Activated naive CD8-positive, alpha-beta T cell treated with anti-CD3 and anti-CD28 coated beads, Interleukin-2, amount 10 ng/mL, durations not matched to agents 7 days and 5 days (primary cell): ENCODE measurements at places on chromosomes 5 and 9.
A peak's percentile ranks its signal among the peaks of the same experiment; 100 is the strongest.

DNA sequence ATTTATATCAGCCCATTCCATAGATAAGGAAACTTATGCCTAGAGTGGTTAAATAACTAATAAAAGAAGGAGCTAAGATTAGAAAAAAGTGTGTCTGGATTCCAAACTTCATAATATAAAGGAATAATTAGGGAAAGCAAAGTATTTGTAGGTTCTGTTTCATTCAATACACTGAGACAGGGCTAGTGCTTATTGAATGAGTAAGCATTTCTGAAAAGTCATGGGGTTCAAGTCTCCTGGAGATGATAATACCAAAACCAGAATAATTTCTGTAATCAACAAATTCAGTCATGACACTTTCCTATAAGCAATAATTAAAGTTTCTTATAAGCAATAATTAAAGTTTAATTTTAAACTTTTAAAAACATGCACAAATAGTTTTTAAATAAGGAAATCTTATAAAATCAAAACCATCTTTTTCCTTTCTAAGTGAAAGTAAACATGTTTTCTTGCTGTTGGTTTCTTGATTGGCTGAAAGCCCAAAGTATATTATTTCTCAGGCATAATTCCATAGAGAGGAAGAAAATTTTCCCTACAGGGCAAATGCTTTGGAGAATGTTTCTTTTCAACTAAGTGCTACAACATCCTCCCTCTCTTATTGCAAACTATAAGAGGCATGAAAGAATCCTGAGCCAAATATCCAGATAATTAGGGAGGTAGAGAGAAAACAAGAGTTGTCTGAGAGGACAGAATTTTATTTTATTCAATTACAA, 510.2 kb downstream of the PRELID2 start:
- no peak for DNase-seq

DNA sequence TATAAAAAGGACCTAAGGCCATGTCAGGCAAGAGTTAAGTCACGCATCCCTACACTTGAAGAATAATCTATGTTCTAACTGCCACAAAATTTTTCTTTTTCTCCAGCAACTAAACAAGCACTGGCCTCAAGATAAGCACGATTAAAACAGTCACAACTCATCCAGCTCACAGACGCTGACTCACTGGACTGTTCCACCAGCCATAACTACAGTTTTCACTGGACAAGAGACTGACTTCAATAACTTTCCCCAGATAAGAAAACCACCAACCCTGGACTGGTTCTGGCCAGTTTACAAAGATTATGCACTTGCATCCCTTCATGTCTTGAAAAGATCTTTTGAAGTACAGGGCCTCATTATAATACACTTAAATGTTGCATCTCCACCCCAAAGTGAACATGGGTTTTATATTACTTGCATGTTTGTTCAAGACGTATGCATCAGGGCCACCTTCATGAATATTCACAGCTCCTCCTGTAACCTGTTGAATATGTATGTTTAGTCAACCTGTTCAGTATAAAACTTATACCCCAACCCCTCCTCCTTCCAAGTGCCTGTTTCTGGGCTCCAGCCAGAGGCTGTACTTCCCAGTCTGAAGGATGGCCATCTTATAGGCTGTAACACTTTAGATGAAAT, 129.3 kb upstream of the EPB41L4A start:
- DNase-seq: no peak

GRCh38 chr9:69658987-69659675, 13.0 kb downstream of the APBA1 start:
- no peak for DNase-seq

GRCh38 chr5:10445352-10445751, 3.7 kb downstream of the ROPN1L start:
- DNase-seq: no peak

- DNase-seq: no peak
Observed at GRCh38 chr5:74421377-74421776, 219.2 kb downstream of the ENC1 start.

- DNase-seq: no peak
Observed at GRCh38 chr5:24909210-24909609, 264.4 kb upstream of the CDH10 start.

GRCh38 chr9:18149471-18150011, 324.4 kb upstream of the ADAMTSL1 start:
- no peak for DNase-seq

DNA sequence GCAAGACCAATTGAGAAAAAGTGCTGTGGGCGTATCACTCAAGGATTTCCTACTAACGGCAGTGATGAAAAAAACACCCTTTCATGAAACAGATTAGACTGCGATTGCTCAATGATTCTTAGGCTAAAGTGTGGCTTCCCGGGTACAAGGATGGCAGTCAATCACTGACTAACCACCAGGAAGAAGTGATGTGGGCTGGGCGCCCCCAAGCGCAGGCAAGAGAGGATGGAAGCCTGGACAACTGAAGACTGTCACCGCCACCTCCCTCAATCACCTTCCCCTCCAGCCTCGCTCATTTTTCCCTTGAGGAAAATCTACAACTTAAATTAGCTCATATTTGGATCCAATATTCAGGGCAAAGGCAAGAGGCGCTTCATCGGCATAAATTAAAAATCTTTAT, 707.2 kb downstream of the MTRR start:
- no peak for DNase-seq

DNA sequence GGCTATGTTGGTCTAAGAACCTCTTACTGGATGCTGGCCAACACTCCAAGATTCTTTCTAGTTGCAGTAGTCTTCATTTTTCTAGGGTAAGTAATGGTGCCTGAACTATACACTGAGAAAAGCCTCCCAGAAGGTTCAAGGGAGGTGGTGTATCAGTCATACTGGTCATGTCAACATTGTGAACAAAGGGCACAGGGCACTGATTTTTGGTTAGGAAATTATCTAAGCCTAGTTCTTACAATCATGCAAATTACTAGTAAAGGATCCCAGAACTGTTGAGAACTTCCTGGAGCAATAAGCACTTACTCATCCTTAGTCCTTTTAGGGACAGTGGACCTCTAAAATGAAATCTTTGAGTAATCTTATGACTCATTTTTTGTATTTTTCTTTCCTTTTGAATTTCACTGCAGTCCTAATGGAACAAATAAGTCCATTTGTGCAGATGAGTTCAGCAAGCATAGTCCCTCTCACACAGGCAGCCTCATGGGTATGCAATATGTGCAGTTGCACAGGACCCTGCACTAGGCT, 21.1 kb upstream of the CDC42SE2 start:
- DNase-seq: no peak

GRCh38 chr5:12110629-12111028, 206.4 kb upstream of the CTNND2 start:
- DNase-seq: no peak

- DNase-seq: no peak
Observed at GRCh38 chr5:129271308-129271707, 176.8 kb downstream of the ISOC1 start.

DNA sequence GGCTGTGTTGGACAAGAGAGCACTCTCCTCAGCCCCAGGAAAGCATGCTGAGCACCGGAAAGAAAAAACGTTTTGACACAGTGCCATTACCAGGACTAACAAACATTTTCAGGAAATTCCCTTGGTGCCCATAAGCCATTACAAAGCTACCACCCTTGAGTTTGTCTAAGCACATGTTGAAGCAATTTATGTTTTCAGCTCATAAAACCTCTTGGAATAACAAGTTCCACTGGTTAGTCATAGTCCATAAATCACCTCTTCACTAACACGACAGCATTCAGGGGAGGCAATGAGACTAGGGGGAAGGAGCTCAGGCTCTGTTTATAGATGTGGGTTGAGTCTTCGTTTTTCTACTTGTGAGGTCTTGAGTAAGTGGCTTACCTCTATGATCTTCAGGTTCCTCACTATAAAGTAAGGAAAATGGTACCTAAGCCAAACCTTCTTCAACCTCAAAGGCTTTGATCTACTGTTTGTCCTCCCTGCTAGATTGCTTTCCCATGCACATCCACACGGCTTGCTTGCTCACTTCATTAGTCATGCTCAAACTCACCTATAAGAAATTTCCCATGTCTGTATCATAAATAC, 65.4 kb downstream of the DRD1 start:
- DNase-seq: no peak

- DNase-seq: no peak
Observed at GRCh38 chr9:20505574-20505973, 116.7 kb downstream of the MLLT3 start.

- no peak for DNase-seq
Observed at GRCh38 chr9:127121628-127122175, 733 bp downstream of the ANGPTL2 start.

DNA sequence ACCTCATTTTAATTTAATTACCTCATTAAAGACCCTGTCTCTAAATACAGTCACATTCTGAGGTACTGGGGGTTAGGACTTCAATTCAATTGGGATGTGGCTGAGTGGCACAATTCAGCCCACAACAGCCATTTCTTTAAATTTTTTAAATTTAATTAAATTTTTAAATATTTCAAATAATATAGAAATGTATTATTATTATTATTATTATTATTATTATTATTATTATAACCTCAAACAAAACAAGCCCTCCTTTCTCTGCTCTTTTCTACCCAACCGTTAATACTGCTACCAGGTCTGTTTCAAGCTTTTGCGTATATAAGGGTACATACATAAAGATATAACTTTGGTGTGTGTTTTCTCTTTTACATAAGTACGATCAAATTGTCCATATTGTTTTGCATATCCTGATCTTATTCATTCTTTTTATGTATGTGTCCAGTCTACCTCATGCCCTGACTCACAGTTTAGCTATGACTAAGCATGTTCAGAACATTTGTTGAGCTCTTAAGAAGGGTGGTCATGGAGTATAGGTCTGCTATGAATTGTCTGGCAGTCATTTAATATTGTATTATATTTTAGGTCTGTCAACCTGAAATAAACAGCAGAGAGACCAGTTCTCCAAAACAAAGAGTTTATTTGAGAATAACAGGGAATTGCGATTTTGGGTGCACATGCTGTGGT, 16.1 kb upstream of the RAB14 start:
- no peak for DNase-seq

DNA sequence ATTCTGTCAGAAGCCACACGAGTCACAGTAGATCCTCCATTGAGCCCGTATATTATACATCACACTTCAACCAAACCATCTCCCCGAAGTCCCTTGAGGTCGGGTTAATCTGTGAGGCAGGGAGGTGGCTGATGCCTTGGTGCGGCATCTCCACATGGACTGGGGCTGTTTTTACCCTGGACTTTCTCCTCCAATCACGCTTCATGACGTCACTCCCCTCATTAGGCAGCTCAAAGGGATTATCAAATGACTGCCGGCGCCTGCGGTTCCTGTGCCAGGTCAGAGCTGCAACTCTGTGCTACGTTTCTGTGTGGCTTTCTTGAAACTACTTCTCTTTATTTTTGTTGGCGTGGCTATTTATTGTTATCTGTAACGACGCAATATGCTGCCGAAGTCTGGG, 53.7 kb downstream of the TMOD1 start:
- DNase-seq: no peak

- no peak for DNase-seq
Observed at GRCh38 chr5:77709340-77709739, 66.8 kb downstream of the TBCA start.

GRCh38 chr9:92971121-92971520, 23.8 kb downstream of the FGD3 start:
- DNase-seq: no peak

GRCh38 chr9:93080406-93080805, 15.6 kb upstream of the CARD19 start:
- DNase-seq: peak; percentile 15

- no peak for DNase-seq
Observed at GRCh38 chr9:128150594-128151308, 1.5 kb downstream of the LCN2 start.

GRCh38 chr9:30329431-30329830, 2055.0 kb upstream of the ACO1 start:
- no peak for DNase-seq

DNA sequence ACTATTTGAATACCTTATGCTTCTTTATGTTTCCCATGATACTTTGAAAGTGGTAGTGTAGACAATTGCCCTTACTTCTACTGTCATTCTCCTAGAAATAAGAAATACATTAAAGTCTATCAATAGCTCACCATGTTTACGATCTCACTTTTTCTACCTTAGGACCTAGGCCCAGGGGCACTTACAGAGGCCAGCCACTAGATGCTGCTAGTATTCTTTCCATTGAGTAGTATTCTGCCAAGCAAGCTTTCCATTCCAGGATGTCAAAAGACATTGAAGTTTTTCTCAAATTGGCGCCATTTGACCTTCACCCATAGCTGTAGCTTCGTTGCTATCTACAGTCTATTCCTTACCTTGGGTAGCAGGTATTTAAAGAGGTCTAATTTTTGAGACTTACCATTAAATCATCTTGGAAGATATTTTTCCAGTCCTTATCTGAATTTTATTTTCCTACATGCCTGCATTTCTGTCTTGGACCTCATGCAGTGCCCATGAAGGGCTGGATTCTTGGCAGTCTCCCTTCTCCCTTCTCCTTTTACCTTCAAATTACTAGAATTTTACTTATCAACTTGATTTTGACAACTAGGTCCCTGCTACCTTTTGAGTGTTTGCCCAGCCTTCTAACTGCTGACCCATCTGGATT, 246.0 kb upstream of the NUDT12 start:
- no peak for DNase-seq

DNA sequence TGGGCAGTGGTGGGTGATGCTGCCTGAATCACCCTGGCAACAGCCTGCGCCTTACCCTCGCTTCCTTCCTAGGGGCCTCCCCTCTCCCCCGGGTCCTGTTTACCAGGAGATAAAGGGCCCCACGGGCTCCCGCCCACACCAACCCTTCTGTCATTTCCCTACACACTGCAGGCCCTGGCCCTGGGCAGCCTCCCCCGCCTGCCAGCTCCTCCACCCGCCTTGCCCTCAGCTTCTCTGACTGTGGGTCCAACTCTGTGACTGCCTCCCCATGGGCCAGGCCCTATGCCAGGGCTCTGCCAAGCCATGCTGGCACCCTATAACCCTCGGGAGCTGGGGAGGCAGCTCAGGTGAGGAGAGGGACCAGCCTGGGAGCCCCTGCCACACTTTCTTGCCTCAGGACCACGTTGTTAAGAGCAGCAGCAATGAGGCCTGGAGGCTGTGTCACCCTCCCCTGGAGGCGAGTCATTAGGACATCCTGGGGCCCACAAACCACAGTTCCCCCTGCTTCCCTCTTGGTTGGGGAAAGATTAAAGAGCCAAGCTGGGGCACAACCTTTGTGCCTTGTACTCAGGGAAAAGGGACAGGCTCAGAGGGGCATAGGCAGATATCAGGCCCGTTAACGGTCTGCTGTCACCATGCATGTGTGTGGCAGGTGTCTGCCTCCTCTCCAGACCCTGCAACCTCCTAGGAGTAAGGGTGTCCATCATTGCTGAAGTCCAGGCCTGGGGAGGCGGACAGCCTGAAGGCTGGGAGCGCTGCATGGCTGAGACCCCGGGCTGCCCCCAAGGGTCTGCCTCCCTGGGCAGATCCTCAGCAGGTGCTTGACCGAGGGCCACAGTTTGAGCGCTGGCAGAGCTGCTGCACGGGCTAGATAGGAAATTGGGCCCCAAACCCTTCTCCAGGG, 2.8 kb downstream of the MGAT4B start:
- peak; percentile 48 for DNase-seq

- DNase-seq: no peak
Observed at GRCh38 chr9:113906411-113907110, 30.5 kb downstream of the ZNF618 start.
